Frontal cortex (tissue), 4 donors: ENCODE measurements at places on chromosomes 4 and X. TPM values are rescaled to one million over a fixed set of nuclear protein-coding genes. Genes with fewer than 3 reads are reported as not detected.

The GAGE12F gene
- not detected for total RNA-seq

The CT45A5 gene
- total RNA-seq: not detected

The MAGEA2 gene
- total RNA-seq: not detected

The LDB2 gene
- total RNA-seq: 216 TPM

The NSUN7 gene
- 11.0 TPM for total RNA-seq

- no peak for DNase-seq
These were observed 59.6 kb downstream of the UGT8 start for GRCh38 chr4:114658179-114658578.

DNA sequence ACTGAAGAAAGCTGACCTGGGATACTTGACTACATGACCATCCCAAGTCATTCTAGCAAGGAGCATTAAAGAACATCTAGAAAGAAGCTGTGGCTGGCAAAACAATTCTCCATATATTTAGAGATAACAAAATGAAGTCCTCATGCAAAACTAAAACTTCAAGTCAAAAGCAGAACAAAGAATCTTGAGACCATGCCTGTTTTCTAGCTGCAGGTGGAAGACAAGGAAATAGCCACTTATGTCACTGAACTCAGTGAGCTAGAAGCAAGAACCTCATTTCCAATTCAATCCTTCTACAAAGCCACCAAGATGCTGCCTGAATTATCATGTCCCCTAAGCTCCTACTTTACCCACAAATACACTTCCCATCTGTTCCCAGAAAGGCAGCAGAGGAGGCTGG is 13.8 kb downstream of the USP46 start:
- DNase-seq: no peak

DNA sequence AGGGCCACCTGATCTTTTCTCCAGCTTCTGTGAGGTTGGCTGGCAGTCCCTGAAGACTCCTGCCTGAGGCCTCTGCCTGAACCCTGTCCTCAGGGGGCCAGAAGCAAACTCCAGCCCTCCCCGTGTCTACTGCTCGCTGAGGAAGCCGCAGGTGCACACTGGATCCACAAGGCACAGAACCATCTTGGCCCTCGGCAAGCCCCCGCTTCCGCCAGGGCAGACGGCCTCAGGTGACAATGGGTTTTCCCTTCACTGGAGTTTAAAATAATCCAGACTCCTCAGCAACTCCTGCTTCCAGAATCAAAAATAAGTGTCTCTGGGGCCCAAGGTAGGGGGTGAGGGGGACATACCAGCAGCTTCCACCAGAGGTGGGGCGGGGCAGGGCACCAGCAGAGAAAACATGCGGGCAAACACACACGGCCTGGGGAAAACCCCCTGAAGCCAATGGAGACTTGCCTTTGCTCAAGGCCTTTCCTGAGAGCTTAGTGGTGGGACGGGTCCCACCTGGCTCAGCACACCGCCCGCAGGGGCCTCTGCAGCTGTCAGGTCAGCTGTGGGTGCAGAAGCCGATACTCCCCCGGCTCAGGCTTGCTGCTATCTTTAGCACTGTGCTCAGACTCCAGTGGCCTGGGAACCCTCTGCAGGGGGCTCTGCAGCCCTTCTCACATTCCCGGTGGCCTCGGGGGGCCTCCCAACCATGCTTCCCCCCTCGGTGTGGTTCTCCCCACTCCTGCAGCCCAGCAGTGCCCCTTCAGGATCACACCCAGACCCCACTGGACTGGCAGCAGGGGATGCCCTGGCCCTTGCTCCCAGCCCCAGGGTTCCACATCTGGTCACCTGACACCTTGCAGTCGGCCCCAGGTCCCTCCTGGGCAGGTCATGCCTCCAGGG is 1.9 kb downstream of the MYL5 start:
- DNase-seq: no peak

DNA sequence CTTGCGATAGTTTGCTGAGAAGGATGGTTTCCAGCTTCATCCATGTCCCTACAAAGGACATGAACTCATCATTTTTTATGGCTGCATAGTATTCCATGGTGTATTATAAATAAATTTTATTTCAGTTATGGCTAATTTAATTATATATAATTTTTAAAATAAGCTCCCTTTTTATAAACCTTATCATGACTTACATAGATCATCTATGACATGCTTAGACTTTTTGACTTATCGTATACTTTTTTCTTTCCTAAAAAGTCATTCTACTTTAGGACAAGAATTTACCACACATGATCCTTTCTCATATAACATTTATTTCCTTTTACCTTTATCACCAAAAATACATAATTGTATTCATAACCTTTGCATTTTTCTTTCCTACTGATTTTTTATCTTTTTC is 376.5 kb downstream of the CCSER1 start:
- no peak for DNase-seq

- no peak for DNase-seq
These were observed 89.1 kb downstream of the SLC16A2 start for GRCh38 chrX:74510401-74510800.

- DNase-seq: no peak
These were observed 88.3 kb downstream of the CLCN4 start for GRCh38 chrX:10244915-10245622.

DNA sequence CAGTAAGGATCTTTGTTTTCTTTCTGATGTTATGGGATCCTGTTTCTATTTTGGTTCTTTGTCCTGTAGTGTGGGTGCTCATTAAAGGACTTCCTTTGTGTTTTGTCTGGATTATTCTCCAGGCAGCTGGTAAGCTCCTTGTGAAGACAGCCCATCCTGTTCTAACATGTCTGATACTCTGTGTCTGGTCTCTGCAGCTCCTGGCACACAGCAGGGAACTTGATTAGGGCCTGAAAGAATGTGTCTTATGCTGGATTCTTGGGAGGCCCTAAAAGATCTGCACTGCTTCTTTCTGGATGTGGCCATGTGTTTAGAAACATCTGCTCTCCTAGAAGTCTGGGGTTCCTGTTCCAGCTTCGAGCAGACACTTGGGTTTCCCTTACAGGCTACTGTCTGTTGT is 38.1 kb upstream of the ATXN3L start:
- DNase-seq: no peak

GRCh38 chrX:21487832-21488231 is 113.6 kb downstream of the CNKSR2 start:
- no peak for DNase-seq

GRCh38 chr4:36360755-36361154 is 79.3 kb downstream of the DTHD1 start:
- no peak for DNase-seq
